ENCODE measurements at places on chromosomes 7 and 10. TPM values are rescaled to one million over a fixed set of nuclear protein-coding genes. Genes with fewer than 3 reads are reported as not detected.

GRCh38 chr7:67843001-67843565 is 846.5 kb downstream of the TYW1 start:
- H3K27me3 ChIP-seq = no peaks in the 10 kb centered on the region
- H3K27ac ChIP-seq = no peak overlapping the region
- H3K4me3 ChIP-seq = no peak overlapping the region
- no peak for DNase-seq
- H3K4me1 ChIP-seq = no peaks in the 10 kb centered on the region
- no peaks in the 10 kb centered on the region for H3K36me3 ChIP-seq

- H3K36me3 ChIP-seq = no peaks in the 10 kb centered on the region
- H3K4me1 ChIP-seq = no peaks in the 10 kb centered on the region
- no peak overlapping the region for H3K4me3 ChIP-seq
- no peak overlapping the region for H3K27ac ChIP-seq
- DNase-seq = no peak
- H3K27me3 ChIP-seq = no peaks in the 10 kb centered on the region
These were observed 509.9 kb downstream of the PARD3 start for GRCh38 chr10:34305189-34305588.

GRCh38 chr10:32949221-32949678 is 8.8 kb downstream of the ITGB1 start:
- H3K4me3 ChIP-seq = no peak overlapping the region
- no peak overlapping the region for H3K27ac ChIP-seq
- no peak for DNase-seq
- H3K36me3 ChIP-seq = no peaks in the 10 kb centered on the region
- no peaks in the 10 kb centered on the region for H3K27me3 ChIP-seq
- H3K4me1 ChIP-seq = peaks cover 8% of the 10 kb centered on the region

Gene IQUB
- 0.24 TPM for total RNA-seq

All from naive thymus-derived CD4-positive, alpha-beta T cell (primary cell).